ENCODE measurements at places on chromosomes 2 and 18. TPM values are rescaled to one million over a fixed set of nuclear protein-coding genes. Genes with fewer than 3 reads are reported as not detected.

Gene GCC2
- 12.7 TPM for total RNA-seq

Gene OR6B2
- total RNA-seq = not detected

Gene COL6A3
- not detected for total RNA-seq

Gene EMILIN1
- 1.1 TPM for total RNA-seq

Gene COL5A2
- total RNA-seq = not detected

Gene IL36A
- total RNA-seq = not detected

Gene UGT1A10
- total RNA-seq = 140 TPM

Gene CNTNAP5
- total RNA-seq = not detected

Data from HT-29 (cell line).